ENCODE measurements at places on chromosomes 2 and 18. TPM values are rescaled to one million over a fixed set of nuclear protein-coding genes. Genes with fewer than 3 reads are reported as not detected.
A peak's percentile ranks its signal among the peaks of the same experiment; 100 is the strongest.

RNASEH1 gene
- 21.3 TPM for total RNA-seq

AAMP gene
- total RNA-seq, result 44.2 TPM

NEURL3 gene
- total RNA-seq, result 1.0 TPM

GPR39 gene
- not detected for total RNA-seq

SLC11A1 gene
- total RNA-seq, result 0.13 TPM

ALPG gene
- total RNA-seq, result not detected

TMEM178A gene
- total RNA-seq, result 0.43 TPM

SPOPL gene
- 16.1 TPM for total RNA-seq

UGT1A1 gene
- not detected for total RNA-seq

UGT1A4 gene
- total RNA-seq, result not detected

- H3K36me3 ChIP-seq, result no peaks in the 10 kb centered on the region
- no peaks in the 10 kb centered on the region for H3K4me1 ChIP-seq
- no peak overlapping the region for H3K4me3 ChIP-seq
- DNase-seq, result no peak
These were observed 117.1 kb upstream of the PDE1A start for GRCh38 chr2:182543741-182544525.

DNA sequence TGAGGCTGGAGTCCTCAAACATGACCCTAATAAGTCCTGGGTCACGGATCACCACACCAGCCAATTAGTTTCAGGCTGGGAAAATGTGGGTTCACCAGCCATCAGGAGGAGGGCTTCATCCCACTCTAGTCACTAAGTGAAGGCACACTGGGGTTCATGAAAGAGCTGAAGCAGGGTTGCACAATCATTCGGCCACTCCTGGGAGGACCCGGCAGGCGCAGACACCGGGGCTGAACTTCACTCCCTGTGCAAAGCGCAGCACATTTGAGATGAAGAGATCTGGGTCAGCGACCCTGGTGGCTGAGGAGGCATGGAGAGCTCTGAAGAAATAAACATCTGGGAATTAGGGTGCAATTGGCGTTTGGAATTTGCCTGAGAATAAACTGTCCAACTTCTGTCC lies 684.4 kb upstream of the SALL3 start:
- no peak overlapping the region for H3K27ac ChIP-seq
- no peak for DNase-seq
- H3K4me1 ChIP-seq, result no peaks in the 10 kb centered on the region
- no peaks in the 10 kb centered on the region for H3K36me3 ChIP-seq
- no peaks in the 10 kb centered on the region for H3K27me3 ChIP-seq

DNA sequence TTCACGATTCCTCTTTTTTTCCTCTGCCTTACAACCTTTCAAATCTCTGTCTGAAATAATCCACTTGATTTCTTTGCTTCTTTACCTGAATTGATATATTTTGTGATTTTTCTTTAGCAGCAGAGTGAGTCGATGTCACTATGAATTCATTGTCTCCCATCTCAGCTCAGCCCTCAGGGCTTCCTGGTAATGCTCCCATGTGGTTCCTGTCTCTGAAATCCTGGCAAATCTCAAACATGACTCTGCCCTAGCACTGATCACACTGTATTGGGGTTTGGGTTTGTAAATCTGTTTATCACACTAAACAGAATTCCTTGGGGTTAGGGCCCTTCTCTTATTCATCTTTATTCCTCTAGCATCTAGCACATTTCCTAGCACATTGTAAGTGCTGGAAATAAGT lies 43.0 kb upstream of the MSTN start:
- H3K4me3 ChIP-seq, result no peak overlapping the region
- DNase-seq, result no peak
- H3K27me3 ChIP-seq, result peaks cover 22% of the 10 kb centered on the region

- peaks cover 32% of the 10 kb centered on the region for H3K36me3 ChIP-seq
- peak within 1 kb of the TSS; percentile 93 for H3K27ac ChIP-seq
These were observed at the start of gene MRPL33 for GRCh38 chr2:27771548-27772335. MRPL33 (plus strand) TSS chr2:27771719; CDS start chr2:27771778, 59 bp downstream.

DNA sequence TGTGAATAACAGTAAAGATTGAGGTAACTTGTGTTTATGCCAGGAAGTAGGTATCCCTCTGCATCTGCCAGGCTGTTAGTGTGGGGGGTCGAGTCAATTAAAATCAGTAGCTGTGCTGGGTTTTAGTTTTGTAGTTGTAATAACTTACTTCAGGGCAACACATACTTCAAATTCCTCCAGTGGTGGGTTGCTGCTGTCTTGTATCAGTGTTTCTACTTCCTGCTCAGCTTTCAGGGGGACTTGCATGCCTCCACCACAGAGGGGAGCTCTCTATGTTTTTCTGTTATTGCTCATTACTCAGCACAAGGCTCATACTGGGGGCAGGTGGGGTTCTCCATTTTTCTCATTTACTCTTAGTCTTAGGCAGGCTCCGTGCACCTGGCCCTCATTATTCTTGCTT lies 136.8 kb downstream of the CAPN13 start:
- no peak overlapping the region for H3K4me3 ChIP-seq
- DNase-seq, result no peak
- peaks cover 16% of the 10 kb centered on the region for H3K27me3 ChIP-seq
- H3K4me1 ChIP-seq, result peaks cover 1% of the 10 kb centered on the region
- peaks cover 5% of the 10 kb centered on the region for H3K36me3 ChIP-seq

- peaks cover 56% of the 10 kb centered on the region for H3K4me1 ChIP-seq
- peaks cover 13% of the 10 kb centered on the region for H3K27me3 ChIP-seq
These were observed 20.0 kb upstream of the ITGB6 start for GRCh38 chr2:160220026-160220425.

- H3K4me3 ChIP-seq, result no peak overlapping the region
- H3K36me3 ChIP-seq, result no peaks in the 10 kb centered on the region
- no peaks in the 10 kb centered on the region for H3K27me3 ChIP-seq
These were observed 124.9 kb upstream of the PXDN start for GRCh38 chr2:1869248-1869647.

DNA sequence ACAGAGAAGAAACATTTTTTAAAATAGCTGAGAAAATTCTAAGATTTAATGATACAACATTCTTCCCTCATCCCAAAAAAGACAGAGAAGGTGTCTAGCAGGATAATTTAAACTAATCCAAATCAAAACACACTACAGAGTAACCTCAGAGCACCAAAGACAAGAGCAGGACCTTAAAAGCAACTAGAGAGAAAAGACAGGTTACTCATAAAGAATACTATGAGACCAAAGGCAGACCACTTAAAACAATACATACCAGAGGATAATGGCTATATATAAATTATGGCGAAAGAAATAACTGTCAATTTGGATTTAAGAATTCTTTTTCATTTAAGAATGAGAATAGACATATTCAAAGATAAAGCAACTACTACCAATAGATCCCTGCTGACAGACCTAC lies 40.0 kb downstream of the HDLBP start:
- H3K27me3 ChIP-seq, result no peaks in the 10 kb centered on the region
- no peak overlapping the region for H3K27ac ChIP-seq
- no peak overlapping the region for H3K4me3 ChIP-seq
- no peak for DNase-seq
- H3K36me3 ChIP-seq, result peaks cover 45% of the 10 kb centered on the region

GRCh38 chr2:125224830-125225229 lies 1199.7 kb downstream of the CNTNAP5 start:
- DNase-seq, result no peak
- H3K4me3 ChIP-seq, result no peak overlapping the region
- H3K27ac ChIP-seq, result no peak overlapping the region
- H3K27me3 ChIP-seq, result no peaks in the 10 kb centered on the region
- no peaks in the 10 kb centered on the region for H3K36me3 ChIP-seq

GRCh38 chr2:229269941-229270340 lies 1.1 kb downstream of the PID1 start:
- H3K36me3 ChIP-seq, result no peaks in the 10 kb centered on the region
- H3K4me1 ChIP-seq, result no peaks in the 10 kb centered on the region
- H3K4me3 ChIP-seq, result no peak overlapping the region
- no peak for DNase-seq
- H3K27me3 ChIP-seq, result peaks cover 15% of the 10 kb centered on the region

DNA sequence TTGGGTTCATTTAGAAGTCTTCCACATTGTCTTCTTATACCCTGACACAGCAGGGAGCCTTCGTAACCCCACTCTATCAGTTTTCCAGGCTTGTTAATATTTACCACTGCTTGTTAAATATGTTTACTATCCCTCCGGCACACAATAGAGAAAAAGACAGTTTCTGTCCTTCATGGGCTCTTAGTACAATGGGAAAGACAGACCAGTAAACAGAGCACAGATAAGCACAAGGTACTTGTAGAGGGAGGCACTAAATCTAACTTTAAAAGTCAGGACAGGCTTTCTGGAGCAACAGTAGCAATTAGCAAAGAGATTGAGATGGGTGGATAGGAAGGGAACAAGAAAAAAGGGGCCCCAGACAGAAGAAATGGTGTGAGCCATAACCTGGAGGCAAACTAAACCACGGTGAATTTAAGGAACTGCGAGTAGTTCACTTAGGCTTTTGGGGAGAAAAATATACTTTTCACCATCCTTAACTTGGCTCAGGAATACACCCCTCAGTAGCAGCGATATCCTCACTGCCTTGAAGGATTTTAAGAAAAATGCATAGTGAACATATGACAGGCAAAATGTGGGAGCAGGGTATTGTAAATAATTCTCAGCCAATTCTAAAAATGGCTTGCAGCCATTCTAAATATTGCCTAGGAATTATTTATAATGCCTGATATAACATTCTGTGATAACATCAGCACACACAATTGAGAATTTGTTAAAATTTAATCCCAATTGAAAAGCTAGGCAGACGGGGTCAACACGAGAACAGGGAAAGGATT lies 383.7 kb downstream of the CDH2 start:
- no peaks in the 10 kb centered on the region for H3K27me3 ChIP-seq
- no peaks in the 10 kb centered on the region for H3K36me3 ChIP-seq
- H3K4me3 ChIP-seq, result no peak overlapping the region
- no peak overlapping the region for H3K27ac ChIP-seq
- DNase-seq, result no peak

- no peak for DNase-seq
- no peak overlapping the region for H3K4me3 ChIP-seq
- no peaks in the 10 kb centered on the region for H3K36me3 ChIP-seq
- H3K27ac ChIP-seq, result no peak overlapping the region
These were observed 223.7 kb downstream of the IRS1 start for GRCh38 chr2:226575928-226576327.

GRCh38 chr18:79423211-79424007 lies 27.7 kb downstream of the NFATC1 start:
- H3K4me1 ChIP-seq, result peaks cover 6% of the 10 kb centered on the region
- H3K27ac ChIP-seq, result no peak overlapping the region
- H3K4me3 ChIP-seq, result no peak overlapping the region
- no peaks in the 10 kb centered on the region for H3K27me3 ChIP-seq
- peaks cover 22% of the 10 kb centered on the region for H3K36me3 ChIP-seq

Measured in activated CD4-positive, alpha-beta memory T cell treated with anti-CD3 and anti-CD28 coated beads, Interleukin-2, amount 10 ng/mL, durations not matched to agents 7 days and 5 days (primary cell).